ENCODE measurements at places on chromosomes 6 and 20.

- no peak for DNase-seq
These were observed 39.6 kb upstream of the OGFRL1 start for GRCh38 chr6:71248878-71249544.

DNA sequence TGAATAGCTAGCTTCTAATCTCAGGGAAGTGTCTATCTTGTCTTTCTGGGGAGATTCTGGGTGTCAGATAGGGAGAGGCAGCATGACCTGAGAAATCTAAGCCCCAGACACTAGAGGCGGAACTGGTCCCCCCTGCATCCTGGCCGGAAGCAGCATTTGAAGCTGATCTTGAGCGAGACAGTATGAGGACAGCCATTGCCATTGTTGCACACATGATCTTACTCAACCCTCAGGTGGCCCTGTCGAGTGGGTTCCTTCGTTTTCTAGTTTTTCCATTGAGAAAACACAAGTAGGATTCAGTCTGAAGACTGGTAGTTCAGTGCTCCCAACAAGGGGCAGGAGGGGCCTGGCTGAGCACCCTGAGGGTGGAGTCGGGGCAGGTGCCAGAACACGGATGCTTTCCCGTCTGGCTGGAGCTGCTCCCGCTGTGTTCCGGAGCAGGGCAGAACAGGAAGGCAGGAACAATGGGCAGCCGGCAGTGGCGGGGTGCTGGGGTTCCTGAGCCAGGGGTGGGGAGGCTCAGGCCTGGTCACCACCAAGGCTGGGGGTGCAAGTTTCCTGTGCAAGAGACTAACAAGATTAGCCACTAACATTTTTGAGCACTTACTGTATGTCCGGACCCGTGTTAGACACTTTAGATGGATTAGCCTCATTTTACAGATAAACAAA is 7.9 kb upstream of the SDCBP2 start:
- no peak for DNase-seq

DNA sequence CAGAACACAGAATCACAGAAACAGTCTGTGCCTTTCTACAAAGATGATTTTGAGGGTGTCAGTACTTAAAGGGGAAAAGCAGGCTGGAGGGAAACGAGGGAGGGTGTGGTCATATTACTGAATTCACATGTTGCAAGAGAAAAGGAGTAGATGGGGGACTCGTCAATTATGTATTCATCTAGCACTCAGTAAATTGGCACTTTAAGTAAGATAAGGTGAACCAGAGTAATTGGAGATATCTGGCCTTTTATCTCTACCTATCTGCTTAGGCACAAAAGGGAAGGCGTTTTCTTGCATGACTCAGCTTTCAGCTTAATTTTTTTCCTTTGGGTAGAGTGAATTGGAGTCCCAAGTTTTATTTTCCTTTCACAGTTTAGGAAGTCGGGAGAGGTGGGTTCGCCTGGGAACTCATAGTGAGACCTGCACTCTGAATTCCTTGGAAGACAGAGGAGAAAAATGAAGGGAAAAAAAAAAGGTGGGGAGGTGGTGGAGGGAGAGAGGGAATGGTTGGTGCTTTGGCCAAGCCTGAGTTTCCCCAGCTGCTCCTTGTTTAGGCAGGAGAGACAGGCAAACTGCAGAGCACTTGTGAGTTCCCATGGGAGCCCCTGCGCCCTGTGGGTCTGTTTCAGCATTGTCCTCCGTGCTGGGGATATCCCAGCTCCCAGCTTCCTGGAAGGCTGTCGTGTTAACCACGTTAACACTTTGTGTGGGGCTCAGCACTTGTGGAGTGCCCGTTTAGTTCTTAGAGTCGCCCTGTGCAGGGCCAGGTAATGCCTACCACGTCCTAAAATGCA is 19.7 kb upstream of the GTSF1L start:
- DNase-seq = no peak

DNA sequence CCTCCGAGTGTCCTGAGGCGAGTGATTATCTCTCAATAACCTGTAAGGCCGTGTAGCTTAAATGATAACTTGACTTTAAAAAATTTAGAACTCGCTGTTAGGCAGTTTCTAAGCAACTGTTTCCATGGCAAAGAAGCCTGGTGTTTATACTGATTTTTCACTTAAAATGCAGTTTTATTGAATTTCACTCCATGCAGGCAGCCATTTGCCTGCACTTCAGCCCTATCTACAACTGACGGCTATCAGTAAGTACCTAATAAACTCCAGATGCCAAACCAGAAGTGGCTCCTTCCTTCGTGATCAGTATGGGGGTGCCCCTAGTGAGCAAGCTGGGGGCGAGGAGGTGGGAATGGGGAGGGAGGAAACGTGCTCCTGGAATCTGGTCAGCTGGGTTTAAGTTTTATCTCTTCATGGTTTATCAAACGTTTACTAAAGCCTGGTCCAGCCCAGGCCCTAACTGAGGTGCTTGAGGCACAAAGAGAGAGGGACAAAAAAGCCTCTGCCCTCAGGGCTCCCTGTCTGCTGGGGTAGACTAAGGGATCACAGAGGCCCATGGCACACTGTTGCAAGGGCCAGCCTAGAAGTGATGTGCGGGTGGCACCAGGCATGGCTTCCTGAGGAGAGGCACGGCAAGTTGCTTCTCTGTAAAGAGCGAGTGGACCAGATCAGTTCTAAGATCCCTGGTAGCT is 45.5 kb downstream of the TTI1 start:
- no peak for DNase-seq

- no peak for DNase-seq
These were observed 124.2 kb upstream of the GMDS start for GRCh38 chr6:2369606-2370005.

GRCh38 chr6:33081098-33081824 is 5.5 kb downstream of the HLA-DPB1 start:
- no peak for DNase-seq

- no peak for DNase-seq
These were observed 133.1 kb upstream of the CST7 start for GRCh38 chr20:24815931-24816330.

GRCh38 chr6:168045706-168046620 is 33.0 kb downstream of the FRMD1 start:
- DNase-seq = no peak

GRCh38 chr6:105452924-105453756 is 50.3 kb upstream of the PREP start:
- DNase-seq = peak; percentile 31

DNA sequence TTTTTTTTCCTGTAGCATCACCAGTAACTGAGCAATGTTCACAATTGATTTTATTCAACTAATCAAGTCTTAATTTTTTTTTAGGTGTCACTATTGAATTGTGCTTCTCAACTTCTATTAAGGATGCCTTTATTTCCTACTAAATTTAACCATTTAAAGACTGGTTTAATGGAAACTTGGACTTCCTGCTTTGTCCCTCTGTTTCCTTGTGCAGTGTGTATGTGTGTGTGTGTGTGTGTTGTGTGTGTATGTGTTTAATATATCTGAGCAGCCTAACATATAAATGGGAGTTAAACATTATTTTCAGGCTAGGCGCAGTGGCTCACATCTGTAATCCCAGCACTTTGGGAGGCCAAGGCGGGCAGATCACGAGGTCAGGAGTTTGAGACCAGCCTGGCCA is 1.8 kb downstream of the SERPINB6 start:
- DNase-seq = no peak

- DNase-seq = no peak
These were observed 33.5 kb upstream of the MANEA start for GRCh38 chr6:95543798-95544197.

- no peak for DNase-seq
These were observed 85.8 kb downstream of the TRMT11 start for GRCh38 chr6:126072172-126072571.

- no peak for DNase-seq
These were observed 580 bp downstream of the VEGFA start for GRCh38 chr6:43770372-43771209.

DNA sequence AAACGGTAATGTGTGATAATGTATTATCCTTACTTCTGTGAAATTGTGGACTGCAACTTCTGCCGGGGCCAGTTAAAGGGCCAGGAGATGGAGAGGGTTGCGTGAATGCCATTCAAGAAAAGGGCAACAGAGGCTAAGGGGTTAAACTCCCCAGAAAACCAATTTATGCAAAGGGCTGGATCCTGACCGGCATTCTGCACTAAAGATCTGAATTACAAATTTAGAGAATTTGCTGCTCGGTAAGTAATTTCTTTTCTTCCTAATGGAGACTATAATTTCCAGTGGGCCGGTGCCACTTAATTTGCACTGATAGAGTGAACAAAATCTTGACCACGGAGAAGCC is 130.1 kb downstream of the BCAS1 start:
- no peak for DNase-seq

DNA sequence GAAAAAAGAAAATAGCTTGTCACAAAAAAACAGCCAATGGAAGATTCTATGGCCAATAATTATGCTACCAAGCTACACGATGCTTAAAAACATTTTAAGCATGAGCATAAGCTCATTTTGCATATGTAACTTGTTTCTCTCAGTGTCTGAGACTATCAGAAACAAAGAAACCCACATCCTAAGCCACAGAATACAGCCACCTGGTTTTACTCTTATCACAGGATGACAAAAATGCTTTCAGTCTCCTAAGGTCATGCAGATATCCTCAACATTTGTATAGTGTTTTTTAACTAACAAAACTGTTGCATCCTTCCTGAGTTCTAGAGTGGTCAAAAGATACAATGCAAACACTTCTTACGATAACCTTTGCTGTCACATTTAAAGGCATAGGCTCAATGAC is 172.1 kb upstream of the RUNX2 start:
- no peak for DNase-seq

DNA sequence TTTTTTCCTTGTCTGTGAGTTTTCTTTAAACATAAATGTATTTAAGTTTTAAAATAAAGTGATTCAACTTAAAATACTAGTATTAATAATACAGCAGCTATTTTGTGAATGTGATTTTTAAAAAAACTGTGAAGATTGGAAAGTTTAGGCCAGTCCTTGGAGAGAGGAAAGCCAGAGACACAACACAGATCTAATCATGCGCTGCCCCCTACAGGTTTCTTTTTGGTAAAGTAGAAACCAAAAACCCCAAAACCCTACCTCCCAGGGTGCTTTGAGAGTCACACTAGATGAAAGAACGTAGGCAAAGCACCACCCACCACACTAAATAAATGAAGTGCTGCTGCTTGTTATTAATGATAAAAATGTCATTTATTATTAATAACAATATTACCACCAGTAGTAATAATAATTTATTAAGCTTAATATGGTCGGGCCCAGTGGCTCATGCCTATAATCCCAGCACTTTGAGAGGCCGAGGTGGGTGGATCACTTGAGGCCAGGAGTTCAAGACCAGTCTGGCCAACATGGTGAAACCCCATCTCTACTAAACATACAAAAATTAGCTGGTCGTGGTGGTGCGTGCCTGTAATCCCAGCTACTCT is 33.7 kb downstream of the SLC9A8 start:
- DNase-seq = no peak

- DNase-seq = no peak
These were observed 25.8 kb upstream of the SNRPC start for GRCh38 chr6:34731393-34732060.
